ENCODE measurements at places on chromosomes 7 and 10. TPM values are rescaled to one million over a fixed set of nuclear protein-coding genes. Genes with fewer than 3 reads are reported as not detected.

The POLL gene
- total RNA-seq = 18.8 TPM

The CYP3A4 gene
- not detected for total RNA-seq

- no peak for DNase-seq
Measured at GRCh38 chr10:127338399-127339110, 142.2 kb upstream of the INSYN2A start.

DNA sequence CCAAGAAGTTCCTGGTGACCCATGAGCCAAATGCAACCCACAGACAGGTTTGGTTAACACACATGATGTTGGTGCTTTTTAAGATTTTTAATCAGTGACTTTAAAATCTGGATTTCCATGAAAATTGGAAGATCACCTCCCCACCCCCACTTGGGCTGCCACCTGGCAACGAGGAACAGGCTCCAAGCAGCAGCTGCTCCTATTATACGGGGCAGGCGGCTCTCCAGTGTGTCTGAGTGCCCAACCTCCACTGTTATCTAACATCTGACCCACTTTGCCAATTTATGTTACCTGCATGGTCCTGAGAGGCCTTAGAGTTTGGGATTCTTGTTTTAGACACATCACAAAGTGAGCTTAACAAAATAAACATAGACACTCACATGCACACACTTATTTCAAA lies 56.4 kb downstream of the SGMS1 start:
- no peak for DNase-seq

DNA sequence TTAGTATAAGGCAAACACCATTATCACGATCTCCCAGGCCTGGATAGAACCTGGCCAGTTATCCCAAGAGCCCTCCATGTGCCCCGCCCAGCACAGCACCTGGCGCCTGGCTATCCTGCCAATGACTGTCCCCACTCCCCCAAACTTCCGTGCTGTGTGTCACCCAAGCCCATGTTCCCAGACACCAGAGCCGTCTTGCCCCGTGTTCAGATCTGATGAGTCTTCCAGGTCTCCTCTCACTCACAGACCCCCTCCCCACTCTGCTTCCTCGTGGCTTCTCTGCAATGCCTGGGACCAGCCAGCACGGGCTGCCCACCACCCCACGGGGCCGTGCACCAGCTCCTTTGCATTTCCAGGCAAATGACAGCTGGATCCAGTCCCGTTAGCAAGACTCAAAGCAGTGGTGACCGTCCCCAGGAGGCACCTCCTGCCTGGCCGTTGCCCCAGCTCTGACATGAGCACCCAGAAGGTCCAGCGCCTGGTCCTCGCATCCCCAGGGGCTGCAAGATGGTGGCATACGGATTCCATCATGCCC lies 43.8 kb upstream of the INPP5A start:
- DNase-seq = no peak
